ENCODE measurements at places on chromosomes 2 and 18.

- no peak for DNase-seq
These were observed 74.2 kb downstream of the HS1BP3 start for GRCh38 chr2:20576598-20577115.

- DNase-seq, result no peak
These were observed 825.1 kb upstream of the FSHR start for GRCh38 chr2:49979421-49979820.

DNA sequence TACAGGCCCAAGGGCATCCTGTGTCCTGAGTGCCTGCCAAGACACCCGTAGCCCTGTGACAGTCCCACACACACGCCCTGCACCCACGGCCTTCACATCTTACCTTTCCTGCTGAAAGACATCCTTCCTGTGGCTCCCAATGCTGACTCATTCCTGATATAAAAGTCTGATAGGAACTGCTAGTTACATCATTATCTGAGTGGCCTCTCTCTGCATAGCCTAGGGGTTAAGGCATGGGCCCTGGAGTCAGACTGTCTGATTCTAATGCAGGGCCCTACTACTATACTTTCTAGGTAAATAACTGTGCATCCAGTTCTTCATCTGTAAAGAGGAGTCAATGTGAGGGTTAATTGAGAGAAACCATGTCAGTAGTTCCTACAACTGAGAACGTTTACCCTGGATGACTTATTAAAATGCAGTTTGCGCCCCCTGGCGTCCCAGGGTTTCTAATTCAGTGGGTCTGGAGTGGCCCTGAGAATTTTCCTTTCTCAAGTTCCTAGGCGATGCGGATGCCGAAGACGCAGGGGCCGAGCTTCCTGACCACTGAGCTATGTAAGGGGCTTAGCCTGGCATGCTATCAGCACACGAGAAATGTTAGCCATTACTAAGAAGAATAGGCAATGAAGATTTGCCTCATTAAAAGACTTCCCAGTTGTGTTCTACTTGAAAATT lies 6.0 kb upstream of the GPR45 start:
- DNase-seq, result peak; percentile 91

GRCh38 chr2:44656460-44656859 lies 285.0 kb upstream of the SIX3 start:
- DNase-seq, result no peak

DNA sequence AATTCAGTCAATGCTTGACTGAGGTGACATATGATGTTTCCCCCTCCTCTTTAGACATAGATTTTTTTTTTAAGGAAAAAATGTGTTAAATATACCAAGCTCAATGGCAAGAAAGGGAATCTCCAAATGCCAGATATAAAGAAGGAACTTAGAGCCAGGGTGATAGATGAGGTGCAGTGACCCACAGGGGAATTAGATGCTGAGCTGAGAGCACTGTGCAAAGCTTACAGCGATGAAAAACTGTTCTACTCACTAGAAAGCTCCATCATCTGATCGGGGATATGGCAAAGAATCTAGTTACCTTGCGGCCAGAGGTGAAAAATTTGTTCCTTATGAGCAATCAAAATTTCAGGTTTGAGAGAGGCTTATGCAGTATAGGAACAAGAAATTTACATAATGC lies 150.9 kb upstream of the ZFP36L2 start:
- no peak for DNase-seq

DNA sequence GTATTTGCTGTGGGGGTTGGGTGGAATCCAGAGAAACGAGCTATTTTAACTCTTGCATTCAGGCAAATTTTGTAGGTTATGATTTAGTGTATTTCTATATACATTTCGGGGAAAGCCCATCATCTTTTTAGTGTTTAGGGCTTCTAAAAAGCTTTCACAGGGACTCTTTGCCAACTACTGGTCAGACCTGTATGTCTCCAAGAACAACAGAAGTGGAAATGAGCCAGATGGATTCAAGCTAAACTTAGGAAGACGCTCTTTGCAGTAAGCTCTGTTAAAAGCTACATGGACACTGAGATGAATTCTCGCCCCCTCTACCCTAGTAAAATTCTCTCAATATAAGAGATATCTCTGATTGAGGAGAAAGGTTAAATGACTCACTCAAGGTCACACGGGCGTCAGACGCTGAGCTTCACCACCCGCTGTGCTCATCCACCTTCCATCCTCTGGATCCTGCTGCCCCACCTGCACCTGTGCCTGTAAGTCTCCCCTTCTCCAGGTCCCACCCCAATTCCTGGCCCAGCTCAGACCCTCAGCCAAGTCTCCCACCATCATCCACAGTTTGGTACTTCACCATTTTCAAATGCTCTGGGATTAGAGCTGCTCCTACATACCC lies 85.6 kb downstream of the MARCHF4 start:
- no peak for DNase-seq

- DNase-seq, result no peak
These were observed 63.5 kb upstream of the CTLA4 start for GRCh38 chr2:203804070-203804469.

- no peak for DNase-seq
These were observed 5.8 kb upstream of the PSD4 start for GRCh38 chr2:113167962-113168340.

DNA sequence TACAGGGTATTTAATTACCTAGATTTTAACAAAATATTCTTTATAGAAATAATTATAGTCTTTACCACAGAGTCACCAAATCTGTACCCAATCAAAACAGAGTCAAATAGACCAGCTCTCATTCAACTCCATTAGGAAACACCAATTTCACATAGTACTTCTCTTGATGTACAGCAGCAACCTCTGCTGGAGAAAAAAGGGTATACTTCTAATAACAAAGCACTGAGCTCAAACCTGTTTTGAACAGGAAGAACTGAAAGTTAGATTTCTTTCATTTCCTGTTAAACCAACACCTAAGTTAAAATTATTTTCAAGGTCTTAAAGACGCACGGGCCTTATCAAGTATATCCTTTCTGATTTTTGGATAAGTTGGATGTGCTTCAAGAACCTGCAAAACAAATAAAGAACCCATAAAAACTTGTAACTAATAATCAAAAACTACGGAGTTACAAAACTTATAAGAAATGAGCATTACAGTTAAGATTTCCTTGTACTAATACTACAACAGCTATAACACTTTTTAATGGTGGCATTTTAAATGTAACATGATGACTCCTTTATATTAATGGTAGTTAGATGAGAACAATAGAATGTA lies 79.0 kb downstream of the TTC21B start:
- peak; percentile 51 for DNase-seq

- DNase-seq, result no peak
These were observed 67.1 kb downstream of the ITGB1BP1 start for GRCh38 chr2:9356261-9356660.

DNA sequence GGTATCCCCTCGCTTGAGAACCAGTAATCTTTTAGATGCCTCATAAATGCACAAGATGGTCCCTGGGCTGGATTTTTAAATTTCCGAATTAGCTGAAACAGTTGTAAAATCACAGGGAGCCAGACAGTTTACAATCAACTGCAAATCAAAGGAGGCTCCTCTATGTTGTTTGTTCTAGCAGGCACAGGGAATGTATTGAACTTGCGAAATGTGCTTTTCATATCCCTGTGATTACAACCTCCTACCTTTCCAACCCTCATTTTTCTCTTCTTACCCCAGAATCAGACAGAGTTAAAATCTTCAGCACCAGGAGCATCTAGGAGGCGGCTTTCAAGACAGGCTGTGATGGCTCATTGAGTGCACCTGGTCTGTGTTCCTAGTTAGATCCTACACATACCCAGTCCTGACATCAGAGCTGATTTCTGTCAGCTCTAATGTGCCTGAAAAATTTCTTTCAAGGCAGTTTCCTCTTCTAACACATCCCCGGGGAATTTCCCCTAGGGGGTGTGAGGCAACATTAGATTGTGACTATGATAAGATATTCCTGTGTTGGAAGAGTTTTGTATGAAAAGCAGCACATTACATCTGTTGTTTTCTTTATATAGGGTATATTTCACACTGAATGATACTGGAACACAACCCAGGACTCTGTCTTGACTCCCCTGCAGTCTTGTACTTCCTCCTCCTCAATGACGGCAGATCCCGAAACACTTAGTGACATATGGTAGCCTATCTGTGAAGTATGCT lies 17.9 kb upstream of the CAVIN2 start:
- no peak for DNase-seq

- DNase-seq, result peak; percentile 28
These were observed 33.7 kb downstream of the YES1 start for GRCh38 chr18:778194-778927.

DNA sequence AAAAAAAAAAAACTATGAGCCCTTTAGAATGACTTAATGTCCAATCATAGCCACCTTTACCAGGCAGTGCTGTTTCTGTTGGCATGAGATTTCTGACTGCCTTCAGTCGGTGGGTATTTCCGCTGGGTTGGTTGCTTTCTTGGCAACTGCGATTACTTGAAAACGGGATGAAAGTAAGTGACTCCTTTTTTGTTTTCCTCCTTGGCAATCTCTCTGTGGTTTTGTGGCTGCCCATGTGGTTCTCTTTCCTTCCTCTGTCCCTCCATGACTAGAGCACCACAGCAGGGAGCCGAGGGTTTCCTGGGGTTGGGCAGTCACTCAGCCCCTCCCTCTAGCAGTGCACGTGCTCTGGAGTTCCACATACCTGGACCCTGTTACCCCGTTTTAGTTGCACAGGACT lies 112.1 kb downstream of the KLHL29 start:
- DNase-seq, result no peak

DNA sequence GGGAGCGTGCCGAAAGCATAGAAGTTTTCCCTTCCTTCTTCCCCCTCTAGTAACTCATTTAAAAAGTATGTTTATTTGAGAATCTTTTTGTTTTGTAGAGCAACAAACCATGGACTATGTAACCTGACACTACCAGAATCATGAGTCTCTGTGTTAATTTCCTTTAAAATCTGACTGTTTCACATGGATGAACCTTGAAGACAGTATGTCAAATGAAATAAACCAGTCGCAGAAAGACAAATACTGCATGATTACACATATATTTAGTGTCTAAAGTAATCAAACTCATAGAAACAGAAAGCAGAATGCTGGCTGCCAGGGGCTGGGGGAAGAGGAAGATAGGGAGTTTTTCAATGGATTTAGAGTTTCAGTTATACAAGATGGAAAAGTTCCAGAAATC lies 32.3 kb downstream of the PTPN2 start:
- no peak for DNase-seq

DNA sequence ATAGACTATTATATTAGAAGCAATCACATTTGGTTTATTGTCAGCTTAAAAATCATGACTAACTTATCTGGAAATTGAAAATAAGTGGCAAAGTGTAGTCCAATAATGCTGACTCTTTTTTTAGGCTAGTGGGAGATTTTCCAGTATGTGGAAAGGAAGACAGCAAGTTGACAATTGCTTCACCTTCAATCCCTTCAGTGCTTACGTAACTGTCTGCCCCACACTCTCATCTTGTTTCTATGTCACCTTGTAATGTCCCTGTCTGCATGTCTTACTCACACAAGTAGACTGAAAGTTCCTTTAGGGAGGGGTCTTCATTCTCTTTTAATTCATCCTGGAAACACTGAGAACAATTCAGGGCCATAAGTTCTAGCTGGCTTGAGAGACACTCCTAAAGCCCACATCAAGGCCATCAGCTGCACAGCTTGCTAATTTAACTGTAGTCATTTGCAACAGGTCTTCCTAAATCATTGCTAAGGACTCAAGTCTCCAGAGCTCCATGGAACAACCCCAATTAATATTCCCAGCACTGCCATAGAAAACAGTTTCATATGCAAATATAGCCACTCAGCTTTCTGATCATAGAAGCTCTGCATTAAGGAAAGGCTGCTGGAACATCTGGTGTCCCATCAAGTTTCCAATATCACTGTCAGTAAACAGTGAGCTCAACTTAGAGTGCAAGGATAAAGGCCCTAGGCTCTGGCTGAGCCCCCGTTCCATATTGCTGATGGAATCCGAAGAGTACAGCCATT lies 230.5 kb downstream of the ETAA1 start:
- DNase-seq, result no peak

- no peak for DNase-seq
These were observed 635.5 kb downstream of the ARHGAP15 start for GRCh38 chr2:143764706-143765105.

Measured in left kidney (tissue), 8 donors.